ENCODE measurements at places on chromosomes 3 and 15. TPM values are rescaled to one million over a fixed set of nuclear protein-coding genes. Genes with fewer than 3 reads are reported as not detected.
A peak's percentile ranks its signal among the peaks of the same experiment; 100 is the strongest.

The WDR6 gene
- 33.3 TPM for total RNA-seq

The TUSC7 gene
- not detected for total RNA-seq

DNA sequence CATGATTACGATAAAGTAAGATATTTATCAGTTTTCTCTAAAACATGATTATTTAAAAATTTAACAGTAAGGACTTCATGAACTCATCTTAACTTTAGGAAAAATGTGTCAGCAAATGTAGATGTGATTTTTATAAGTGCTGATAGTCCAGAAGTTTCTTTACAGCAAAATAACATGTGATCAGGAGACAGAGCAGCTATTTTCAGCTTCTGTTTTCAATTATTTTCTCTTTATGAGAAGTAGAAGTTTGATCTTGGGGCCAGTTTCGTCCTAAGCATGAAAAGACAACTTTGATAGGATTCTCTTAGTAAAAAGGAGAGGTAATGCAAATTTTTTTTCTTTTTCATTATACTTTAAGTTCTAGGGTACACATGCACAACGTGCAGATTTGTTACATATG is 96.5 kb upstream of the TSPAN3 start:
- no peak for DNase-seq

GRCh38 chr3:14775011-14775410 is 43.8 kb upstream of the FGD5 start:
- no peak for DNase-seq

GRCh38 chr15:33149919-33150318 is 44.6 kb downstream of the FMN1 start:
- DNase-seq = peak; percentile 73
